ENCODE measurements at places on chromosomes 2 and 18.

- DNase-seq, result no peak
These were observed 38.1 kb downstream of the KCNS3 start for GRCh38 chr2:17916584-17916983.

DNA sequence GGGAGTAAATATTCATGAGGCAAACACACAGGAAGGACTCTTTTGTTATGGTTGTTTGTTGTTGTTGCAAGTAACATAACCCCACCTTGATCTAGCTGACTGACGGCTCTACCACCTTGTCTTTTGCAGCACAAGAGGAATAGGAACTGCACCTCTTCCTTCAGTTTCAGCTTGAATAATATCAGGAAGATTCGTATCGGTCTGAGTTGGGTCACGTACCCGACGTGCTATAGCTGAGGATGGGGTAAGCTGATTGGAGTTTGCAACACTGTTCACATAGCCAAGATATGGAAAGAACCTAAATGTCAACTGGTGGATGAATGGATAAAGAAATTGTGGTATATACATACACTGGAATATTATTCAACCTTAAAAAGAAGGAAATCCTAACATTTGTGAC is 14.5 kb upstream of the IL1RN start:
- no peak for DNase-seq

DNA sequence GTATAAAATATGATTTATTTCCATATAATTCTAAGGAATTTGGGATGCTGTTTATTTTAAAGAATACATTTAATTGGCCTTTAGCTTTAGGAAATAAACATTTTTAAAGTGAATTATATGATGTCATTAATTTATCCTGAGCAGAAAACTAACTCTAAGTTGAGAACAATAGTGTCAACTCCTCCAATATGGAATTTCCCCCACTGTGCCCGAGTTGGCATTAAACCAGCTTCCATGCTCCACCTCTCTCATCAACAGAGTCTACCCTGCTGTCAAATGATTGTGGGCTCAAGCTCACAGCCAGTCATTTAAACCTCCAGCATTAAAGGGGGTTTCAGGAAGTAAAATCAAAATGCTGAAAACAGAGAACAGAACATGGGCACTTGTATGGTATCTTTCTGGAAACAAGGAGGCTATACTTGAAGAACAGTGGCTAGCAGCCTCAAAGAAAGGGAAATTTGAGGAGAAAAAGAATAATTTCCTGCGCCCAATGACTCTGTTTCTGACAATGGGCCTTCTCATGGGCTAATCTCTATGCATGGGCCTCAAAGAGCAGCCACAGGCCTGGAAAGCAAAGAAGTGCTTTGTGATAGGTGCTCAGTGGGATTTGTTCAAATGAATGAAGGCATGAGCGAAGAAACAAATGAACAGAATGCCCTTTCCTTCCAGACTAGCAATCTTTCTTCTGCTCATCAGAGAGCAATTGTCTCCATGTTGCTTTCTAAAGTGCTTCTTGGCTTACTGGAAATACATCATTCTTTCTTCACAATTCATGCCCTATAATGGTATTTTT is 252.8 kb downstream of the MTX2 start:
- no peak for DNase-seq

- no peak for DNase-seq
These were observed 285.9 kb downstream of the DPP10 start for GRCh38 chr2:114728372-114728771.

DNA sequence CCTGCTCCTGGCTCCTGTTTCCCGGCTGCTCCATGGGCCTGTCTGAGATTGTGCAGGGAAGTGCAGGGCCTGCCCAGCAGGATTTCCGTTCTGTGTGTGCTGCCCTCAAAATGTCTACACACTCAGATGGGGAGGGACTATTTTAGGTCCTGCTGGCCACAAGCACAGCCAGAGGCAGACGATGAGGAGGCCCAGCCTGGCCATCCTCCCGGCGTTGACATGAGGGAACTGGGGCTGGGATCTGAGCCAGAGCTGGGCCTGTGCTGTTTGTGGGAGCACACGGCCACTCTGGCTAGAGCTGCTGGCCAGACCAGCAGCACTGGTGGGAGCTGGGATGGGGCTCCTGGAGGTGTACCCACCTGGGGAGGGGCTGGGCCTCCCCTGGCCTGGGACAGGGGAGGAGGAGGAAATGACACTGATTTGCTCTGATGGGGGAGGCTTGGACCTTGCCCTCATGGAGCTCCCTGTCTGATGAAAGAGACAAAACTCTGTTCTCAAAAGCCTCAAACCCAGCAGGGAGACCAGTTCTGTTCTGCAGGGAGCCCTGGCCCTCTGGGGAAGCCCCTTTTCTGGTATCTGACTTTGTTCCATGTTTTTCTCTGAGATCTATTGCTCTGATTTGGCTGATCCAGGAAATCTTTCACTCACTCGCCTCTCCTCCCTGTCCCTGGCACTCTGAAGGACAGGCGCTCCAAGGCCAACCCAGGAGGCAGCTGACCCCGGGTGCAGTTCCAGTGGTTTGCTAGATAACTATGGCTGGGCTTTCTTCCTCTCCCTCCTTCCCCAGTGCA is 161.8 kb downstream of the DYSF start:
- no peak for DNase-seq

GRCh38 chr2:218095853-218096252 is 26.8 kb downstream of the RUFY4 start:
- no peak for DNase-seq

GRCh38 chr2:174959787-174960186 is 45.4 kb downstream of the CHN1 start:
- no peak for DNase-seq

- DNase-seq, result no peak
These were observed 1.3 kb downstream of the COLEC12 start for GRCh38 chr18:498931-499775.

DNA sequence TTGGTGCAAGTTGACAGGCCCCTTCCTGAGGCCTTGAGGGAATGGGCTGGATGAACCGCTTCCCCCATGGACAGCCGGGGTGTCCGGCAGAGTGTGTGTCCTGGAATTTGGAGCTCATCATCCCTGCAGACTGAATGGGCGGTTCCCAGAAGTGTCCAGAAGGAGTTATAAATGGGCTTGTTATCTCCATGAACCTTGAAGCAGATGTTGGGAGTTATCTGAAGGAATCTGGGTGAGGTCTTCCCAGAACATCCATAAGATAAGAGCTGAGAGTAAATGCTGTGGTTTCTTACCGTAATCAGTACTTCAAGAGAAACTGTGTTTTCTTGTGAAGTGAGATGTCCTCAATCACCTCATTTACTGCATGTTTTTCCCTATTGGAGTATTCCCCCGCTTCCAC is 21.1 kb downstream of the PLB1 start:
- no peak for DNase-seq

GRCh38 chr2:42931818-42932195 is 139.4 kb upstream of the HAAO start:
- no peak for DNase-seq

- no peak for DNase-seq
These were observed 197.5 kb downstream of the LTBP1 start for GRCh38 chr2:33144243-33144642.

GRCh38 chr2:902584-902983 is 48.1 kb upstream of the SNTG2 start:
- DNase-seq, result no peak

GRCh38 chr18:80119111-80119510 is 10.0 kb downstream of the ADNP2 start:
- no peak for DNase-seq

DNA sequence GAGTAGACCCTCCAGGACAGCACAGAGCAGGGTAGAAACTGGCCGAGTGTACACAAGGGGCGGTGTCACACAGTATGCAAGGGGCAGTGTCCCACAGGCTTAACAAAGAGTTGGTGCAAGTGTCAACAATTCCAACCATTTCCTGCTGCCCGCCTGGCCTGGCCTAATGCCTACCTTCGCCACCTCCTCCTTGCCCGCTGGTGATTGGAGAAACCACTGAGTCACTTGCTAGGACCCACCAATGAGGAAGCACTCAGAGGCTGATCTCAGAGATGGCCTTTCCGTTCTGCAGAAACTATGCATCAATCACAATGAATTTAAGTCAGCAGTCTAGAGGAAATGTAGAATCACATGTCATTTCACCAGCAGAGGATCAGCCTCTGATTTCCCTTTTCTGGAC is 263.3 kb upstream of the PKDCC start:
- no peak for DNase-seq

- DNase-seq, result no peak
These were observed 46.6 kb downstream of the PRKRA start for GRCh38 chr2:178404368-178404767.

DNA sequence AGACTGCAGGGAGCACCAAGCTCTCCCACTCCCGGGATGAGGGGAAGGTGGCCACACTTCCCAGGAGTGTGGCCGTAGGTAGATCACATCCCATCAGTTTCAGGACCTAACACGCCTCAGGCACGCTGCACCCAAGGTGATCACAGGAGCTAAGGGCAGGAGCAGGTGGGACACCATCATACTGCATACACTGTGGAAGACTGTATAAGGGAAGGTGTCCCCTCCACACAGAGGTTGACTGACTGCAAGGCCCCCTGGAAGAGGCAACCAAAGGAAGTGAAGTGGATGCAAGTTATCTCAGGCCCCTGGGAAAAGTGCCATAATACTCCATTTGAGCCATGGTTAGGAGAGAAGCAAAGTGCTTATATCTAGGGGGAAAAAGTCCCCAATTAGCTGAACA is 351.9 kb upstream of the SMIM21 start:
- no peak for DNase-seq

DNA sequence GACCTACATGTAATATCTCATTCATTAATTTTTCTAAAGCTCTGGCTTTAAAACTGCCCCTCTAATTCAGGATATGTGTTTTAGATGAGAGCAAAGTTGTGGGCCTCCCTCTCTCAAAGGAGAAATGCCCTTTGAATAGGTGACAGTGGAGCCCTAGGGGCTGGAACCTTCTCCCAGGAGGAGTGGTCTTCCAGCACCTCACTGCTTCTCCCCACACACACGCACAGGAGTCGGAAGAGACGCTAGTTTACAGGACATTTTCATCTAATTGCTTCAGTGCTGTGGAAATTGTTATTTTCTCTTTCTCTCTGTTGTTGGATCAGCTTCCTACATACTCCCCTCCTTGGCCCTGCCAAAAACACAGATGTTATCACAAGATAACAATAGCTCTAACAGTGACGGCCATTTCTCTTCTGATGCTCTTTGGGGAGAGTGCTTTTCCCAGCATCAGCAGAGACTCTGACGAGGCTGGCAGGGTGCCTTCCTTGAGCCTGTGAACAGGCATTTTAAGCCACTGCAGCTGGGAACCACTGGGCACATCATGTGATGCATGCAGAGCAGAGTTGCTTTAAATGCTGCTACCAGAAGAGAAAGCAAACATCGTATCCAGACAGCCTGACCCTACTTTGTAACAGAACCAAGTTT is 209.4 kb upstream of the SP5 start:
- no peak for DNase-seq

GRCh38 chr18:68520406-68521075 is 194.4 kb downstream of the TMX3 start:
- no peak for DNase-seq

GRCh38 chr2:238250896-238251295 is 11.1 kb upstream of the HES6 start:
- DNase-seq, result no peak

GRCh38 chr2:104501342-104501741 is 352.6 kb upstream of the POU3F3 start:
- no peak for DNase-seq

DNA sequence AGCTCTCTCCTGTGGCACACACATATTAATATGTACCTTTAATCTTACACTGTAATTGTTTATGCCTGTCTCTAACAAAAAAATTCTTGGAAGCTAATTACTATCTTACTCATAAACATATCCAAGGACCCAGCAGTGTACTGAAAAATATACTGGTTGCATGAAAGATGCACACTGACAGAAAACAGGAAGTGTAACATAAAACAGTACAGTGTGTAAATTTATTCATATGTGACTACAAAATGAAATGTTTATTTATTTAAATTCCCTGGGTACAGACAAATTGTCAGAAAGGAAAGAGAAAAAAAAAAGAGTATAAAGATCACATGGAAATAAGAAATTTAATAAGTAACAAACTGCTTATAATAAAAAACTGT is 28.5 kb downstream of the TMEM131 start:
- no peak for DNase-seq

GRCh38 chr2:238821391-238821790 is 26.5 kb upstream of the TWIST2 start:
- DNase-seq, result no peak

DNA sequence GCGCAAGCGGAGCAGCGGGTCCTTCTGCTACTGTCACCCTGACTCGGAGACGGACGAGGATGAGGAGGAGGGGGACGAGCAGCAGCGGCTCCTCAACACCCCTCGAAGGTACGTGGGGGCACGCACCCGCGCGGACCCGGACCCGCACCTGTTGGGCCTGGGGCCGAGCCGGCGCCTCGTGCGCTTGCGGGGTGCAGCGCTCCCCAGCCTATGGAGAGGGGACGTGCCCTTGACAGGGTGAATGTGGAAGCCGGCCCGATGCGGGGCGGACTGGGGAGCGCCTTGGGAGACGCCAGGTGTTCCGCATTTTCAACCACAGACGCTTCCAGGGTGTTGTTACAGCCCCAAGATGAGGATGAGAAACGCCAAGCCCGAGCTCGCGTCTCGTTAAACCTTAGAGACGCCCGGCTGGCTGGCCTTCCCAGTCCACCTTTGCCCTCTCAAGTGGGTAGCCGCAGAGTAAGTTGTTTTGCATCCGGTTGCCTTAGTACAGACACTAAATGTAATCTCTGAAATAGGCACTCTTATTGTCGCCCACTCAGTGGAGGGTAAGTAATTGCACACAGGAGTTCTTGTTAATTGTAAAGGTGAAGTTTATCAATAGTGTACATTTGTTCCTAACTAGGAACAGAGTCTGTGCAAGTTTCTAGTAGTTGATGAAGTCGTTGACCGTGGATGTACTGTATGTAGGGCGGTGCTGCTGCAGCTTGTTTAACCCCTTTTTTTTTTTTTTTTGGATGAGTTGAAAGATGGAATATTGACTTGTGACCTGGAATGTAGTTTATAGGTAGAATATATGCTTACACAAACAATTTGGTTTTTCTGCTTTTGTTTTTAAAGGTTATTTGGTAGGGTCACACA is 815 bp downstream of the GMCL1 start:
- peak; percentile 21 for DNase-seq

DNA sequence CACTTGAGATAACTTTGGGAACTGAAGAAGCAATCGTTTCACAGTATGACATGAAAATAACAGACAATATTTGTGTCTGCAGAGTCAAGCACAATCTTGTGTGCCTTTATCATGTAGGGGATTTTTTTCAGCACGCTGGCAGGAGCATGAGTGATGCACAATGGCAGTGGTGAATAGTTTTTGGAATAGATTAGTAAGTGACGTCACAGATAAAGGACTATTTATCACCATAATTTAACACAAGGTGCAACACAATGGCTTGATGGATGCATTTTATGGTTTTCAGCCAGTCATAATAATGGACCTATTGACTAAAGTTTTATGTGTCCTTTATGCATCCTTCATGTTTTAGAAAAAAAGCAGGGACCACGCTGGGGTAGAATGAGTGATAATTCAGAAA is 559.8 kb upstream of the FANCL start:
- DNase-seq, result no peak

- no peak for DNase-seq
These were observed 236.5 kb downstream of the AKAIN1 start for GRCh38 chr18:4960578-4960977.
